H7 (cell line): ENCODE measurements at places on chromosomes 12 and 14. TPM values are rescaled to one million over a fixed set of nuclear protein-coding genes. Genes with fewer than 3 reads are reported as not detected.

DNA sequence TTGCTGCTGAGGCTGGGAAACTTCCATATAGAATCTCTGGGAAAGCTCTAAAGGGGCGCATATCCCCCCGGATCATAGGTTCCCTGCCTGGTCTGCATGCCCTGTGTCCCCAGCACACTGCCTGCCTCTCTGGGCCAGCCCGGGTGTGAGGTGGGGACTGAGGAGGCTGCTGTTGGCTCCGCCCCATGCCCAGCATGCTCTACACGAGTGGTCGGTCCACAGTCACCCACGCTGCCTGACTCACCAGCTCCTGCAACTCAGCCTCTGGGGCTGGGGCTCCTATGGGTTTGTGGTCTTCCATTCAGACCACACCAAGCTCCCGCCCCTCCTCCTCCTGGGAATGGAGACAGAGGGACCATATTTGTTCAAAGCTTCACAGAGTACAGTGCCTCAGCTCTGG, 88.5 kb upstream of the ANO2 start:
- DNase-seq: peak; percentile 28

- no peak for DNase-seq
Measured at GRCh38 chr14:65817011-65817410, 404.5 kb downstream of the FUT8 start.

DNA sequence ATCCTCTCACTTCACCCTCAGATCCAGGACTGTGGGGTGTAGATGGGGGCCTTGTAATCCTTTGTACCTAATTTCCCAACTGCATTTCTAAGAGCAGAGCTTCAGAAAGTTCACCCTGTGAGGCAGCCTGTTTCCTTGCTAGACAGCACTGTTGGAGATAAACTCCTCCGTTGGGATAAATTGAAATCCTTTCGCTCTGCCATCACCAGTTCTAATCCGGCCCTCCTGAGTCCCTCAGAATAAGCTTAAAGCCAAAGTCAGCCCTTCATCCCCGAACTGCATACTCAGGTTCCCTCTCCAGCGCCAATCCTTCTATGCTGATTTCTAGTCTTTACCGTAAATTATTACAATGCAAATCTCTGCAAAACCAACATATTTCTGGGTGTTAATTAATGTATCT, 114.7 kb downstream of the PRMT8 start:
- no peak for DNase-seq

DNA sequence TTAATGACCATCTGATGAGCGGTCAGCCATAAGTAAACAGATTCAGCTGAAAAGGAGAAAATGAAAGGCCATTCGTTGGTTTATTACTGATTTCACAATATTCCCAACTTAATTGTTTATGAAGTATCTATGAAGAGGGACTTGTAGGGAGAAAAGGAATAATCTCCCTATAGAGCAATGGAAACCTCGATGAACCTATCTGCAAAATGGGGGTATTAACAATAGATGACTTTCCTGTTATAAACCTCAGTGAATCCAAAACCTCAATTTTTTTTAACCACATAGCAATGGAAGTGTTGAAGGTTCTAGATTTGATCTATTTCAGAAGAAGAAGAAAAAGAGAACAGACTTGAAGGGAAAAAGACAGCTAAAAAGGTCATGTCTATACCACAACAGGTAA, 2.0 kb downstream of the WIF1 start:
- DNase-seq: no peak

GRCh38 chr14:50000380-50001150, 107.7 kb downstream of the ARF6 start:
- peak; percentile 59 for DNase-seq

Gene EEF1AKMT3
- total RNA-seq: 3.2 and 3.6 TPM in 2 replicates

Gene ASCL1
- 0.07 TPM in 1 of 2 replicates, not detected in the other for total RNA-seq
